ELR (cell line): ENCODE measurements at places on chromosomes 3 and 15.

DNA sequence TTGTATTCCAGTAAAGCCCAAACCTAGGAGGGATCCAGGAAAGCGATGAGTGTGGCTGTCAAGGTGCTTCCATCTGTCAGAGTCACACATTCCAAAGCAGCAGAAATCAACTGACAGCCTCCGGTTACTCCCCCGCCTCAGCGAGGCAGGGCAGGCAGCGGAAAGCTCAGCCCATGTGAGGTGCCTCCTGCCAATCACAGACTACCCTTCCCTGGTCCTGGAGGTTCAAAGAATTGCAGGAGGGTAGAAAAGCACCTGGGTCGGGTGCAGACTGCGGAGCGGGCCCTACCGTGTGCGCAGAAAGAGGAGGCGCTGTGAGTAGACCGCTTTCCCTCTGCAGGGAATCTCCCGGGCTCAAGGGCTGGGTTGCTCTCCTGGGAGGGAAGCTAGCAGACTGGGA is at the start of gene UPK1B:
Gene UPK1B, plus strand, starts transcription at position 274 of the 400 bp plus-strand sequence. CDS start 13,144 bp downstream, outside the sequence.
- no peak for DNase-seq

- DNase-seq, result no peak
Observed at GRCh38 chr3:157119369-157119951, 40.5 kb downstream of the CCNL1 start.

DNA sequence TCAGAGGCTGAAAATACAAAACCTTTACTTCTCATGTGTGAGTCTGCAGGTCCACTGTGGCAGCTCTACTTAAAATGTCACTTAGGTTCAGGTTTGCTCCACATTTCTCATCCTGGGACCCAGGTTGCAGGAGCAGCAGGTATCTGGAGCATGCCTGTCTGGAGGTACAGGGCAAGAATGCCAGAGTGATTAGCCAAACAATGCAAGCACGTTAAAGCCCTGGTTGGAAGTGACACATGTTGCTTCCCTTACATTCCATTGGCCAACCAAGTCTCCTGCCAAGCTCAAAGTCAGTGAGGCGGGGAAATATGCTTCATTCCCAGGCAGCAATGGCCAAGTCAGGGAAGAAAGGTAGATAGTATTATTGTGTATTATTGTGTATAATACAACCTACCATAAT is 76.8 kb upstream of the ARL6 start:
- no peak for DNase-seq

DNA sequence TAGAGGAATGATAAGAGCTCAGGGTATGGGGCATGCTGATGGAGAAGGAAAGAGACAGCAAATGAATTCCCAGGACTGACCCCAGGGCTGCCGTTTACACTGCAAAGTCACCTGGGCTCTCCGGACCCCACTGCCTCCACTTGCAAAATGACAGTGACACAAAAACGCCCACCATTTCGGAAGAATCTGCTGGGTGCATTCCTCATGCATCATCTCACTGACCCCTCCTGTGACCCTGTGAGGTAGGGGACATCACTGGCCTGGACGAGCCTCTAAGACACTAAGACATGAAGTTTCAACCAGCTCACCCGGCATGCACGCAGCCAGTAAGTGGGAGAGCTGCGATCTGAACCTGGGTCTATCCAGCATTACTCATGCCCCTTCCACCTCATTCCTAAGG is 60.3 kb downstream of the PCSK6 start:
- DNase-seq, result no peak

- DNase-seq, result no peak
Observed at GRCh38 chr3:5431811-5432378, 244.4 kb downstream of the EDEM1 start.

GRCh38 chr3:43256714-43257461 is 29.5 kb upstream of the SNRK start:
- DNase-seq, result no peak

GRCh38 chr3:156522673-156523072 is 32.2 kb downstream of the SSR3 start:
- no peak for DNase-seq

- no peak for DNase-seq
Observed at GRCh38 chr3:13285007-13285567, 135.0 kb downstream of the NUP210 start.

GRCh38 chr15:27725731-27726130 is 373.4 kb downstream of the OCA2 start:
- DNase-seq, result no peak

DNA sequence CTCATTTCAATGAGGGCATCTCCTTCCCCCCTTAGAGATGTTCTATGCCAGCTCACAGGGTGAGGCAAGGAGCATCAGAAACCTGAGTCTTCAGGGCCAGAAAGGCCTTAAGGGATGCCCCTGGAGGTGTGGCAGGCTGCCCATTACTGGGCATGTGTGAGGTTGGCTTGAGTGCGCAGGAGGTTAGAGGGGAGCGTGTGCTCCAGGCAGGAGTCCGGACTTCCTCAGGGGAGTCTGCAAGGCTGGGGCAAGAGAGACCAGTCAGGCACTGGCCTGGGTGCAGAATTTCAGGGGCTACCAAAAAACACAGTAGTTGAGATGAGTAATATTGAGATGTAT is 1.9 kb downstream of the LOXL1 start:
- peak; percentile 26 for DNase-seq

GRCh38 chr3:32438596-32439344 is 47.1 kb downstream of the CMTM7 start:
- no peak for DNase-seq

- no peak for DNase-seq
Observed at GRCh38 chr15:68176601-68177000, 28.5 kb downstream of the CALML4 start.

GRCh38 chr3:138187296-138188012 is at the start of gene ARMC8:
ARMC8 (plus strand) TSS chr3:138187301; CDS start chr3:138187555, 254 bp downstream.
- DNase-seq, result peak; percentile 55

- no peak for DNase-seq
Observed at GRCh38 chr3:6264906-6265305, 596.0 kb upstream of the GRM7 start.

GRCh38 chr15:27361438-27361837 is 390.5 kb downstream of the GABRG3 start:
- no peak for DNase-seq

DNA sequence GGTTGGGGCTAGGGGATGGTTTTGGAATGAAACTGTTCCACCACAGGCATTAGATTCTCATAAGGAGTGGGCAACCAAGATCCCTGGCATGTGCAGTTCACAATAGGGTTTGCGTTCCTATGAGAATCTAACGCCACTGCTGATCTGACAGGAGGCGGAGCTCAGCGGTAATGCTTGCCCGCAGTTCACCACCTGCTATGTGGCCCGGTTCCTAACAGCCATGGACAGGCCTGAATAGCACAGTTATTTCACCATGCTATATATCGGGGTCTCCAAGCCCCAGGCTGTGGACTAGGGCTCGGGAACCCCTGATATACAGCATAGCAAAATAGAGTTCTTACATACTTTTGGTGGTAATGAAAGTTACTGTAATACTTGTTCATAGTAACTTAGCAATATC is 99.9 kb upstream of the THSD4 start:
- DNase-seq, result no peak

GRCh38 chr15:71278989-71279756 is 163.9 kb downstream of the THSD4 start:
- peak; percentile 75 for DNase-seq

DNA sequence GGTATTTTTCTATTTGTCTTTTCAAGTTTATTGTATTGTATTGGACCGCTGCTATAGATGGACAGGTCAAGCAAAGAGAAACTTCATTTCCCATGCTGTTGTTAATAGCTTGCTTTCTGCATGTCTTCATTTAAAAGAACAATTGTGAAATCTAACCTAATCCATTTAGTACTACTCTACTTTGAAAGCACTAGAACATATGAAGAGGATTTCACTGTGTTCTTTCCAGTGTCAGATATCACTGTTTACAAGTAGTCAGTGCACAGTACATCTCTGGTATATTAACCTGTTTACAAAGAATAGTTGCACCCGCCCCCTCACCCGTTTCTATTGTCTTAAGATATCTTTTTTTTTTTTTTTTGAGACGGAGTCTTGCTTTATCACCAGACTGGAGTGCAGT is 21.8 kb upstream of the EDEM1 start:
- DNase-seq, result no peak

GRCh38 chr3:31253782-31254181 is 278.9 kb upstream of the STT3B start:
- DNase-seq, result no peak

DNA sequence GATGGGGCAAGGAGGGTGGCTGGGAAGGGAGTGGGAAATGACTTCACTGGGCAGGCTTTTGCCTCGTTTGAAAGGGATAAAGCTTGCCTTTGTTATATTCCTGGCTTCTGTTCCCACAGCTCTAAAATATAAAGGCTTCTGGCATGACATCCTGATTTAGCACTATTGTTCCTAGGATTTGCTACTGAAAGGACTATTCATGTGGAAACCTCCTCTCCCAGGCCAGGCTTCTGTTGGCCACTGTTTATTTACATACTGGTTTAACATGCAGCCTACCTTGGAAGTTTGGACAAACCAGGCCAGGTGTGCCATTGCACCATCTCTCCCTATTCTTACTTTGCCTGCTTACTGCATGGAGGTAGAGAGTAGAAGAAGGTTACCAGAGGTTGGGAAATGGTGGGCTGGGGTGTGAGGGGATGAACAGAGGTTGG is 2.4 kb upstream of the LMCD1 start:
- DNase-seq, result no peak

- peak; percentile 15 for DNase-seq
Observed at GRCh38 chr15:99322643-99323405, 71.5 kb downstream of the LRRC28 start.

GRCh38 chr3:110318108-110318507 is 753.5 kb upstream of the NECTIN3 start:
- peak; percentile 43 for DNase-seq

- DNase-seq, result no peak
Observed at GRCh38 chr3:100429187-100429716, 27.9 kb downstream of the LNP1 start.

- DNase-seq, result no peak
Observed at GRCh38 chr3:152011812-152012735, 138.6 kb downstream of the SUCNR1 start.

DNA sequence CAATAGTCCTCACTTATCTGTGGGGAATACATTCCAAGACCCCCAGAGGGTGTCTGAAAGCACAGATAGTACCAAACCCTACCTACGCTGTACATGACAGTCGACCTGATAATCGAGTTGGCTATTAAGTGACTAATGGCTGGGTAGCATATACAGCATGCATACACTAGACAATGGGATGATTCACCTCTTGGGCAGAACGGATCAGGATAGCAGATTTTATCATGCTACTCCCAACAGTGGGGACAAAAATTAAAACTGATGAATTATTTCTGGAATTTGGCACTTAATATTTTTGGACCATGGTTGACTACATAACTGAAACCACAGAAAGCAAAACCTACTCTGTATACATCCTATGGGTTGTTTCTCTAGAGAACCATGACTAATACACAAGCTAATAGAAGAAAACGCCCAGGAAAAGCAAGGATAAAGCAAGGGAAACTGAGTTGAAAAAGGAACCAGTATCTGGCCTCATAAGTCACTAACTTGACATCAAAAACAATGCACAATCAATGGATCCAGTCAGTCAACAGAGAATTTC is 15.5 kb downstream of the ATG3 start:
- peak; percentile 63 for DNase-seq

- DNase-seq, result peak; percentile 26
Observed at GRCh38 chr15:49468481-49468839, 45.4 kb downstream of the FGF7 start.

DNA sequence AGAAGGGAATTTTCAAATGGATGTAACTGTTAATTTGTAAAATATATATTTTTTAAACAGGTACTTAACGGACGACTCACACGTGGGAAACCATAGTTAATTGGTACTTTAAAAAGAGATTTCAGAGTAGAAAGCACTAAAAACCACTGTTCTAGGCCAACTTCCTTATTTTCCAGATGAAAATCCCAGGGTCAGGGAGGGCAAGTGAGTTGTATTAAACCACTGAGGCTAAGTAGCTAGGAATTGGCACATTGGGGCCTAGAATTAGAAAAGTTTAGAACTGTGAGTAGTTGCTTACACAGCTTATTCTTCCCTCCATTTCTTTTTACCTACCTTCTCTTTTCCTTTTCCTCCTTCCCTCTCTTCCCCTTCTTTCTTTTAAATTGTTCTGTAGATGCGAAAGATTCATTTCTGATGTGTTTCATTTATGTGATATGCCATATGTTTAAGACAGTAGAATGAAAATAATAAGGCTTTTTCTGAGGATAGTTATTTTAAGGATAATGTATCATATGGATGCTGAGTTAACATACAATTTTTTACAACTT is 4.1 kb upstream of the UTS2B start:
- DNase-seq, result no peak

GRCh38 chr15:28961391-28961790 is 75.6 kb downstream of the APBA2 start:
- no peak for DNase-seq

DNA sequence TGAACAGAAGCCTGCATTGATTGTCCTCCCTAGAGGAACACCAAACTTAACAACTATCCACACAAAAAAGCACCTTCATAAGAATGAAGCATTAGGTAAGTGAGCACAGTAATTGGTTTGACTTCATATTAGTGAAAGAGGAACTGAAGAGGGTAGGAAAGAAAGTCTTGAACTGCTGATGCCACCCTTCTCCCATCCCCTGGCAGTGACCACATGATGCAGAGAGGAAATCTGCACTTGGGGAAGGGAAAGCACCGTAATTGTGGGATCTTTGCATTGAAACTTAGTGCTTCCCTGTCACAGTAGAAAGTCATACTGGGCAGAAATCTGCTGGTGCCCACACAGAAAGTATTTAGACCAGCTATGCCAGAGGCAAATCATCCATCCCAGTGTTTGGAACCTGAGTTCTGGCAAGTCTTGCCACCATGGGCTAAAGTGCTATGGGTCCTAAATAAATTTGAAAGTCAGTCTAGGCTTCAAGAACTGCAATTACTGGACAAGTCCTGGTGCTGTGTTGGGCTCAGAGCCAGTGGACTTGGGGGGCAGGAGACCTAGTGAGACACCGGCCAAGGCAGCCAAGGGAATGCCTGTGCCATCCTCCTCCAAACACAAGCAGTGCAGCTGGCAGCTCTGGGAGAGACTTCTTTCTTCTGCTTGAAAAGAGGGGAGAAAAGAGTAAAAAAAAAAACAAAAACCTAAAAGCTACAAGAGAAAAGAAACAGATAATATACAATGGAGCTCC is 63.6 kb downstream of the SLC15A2 start:
- DNase-seq, result no peak

DNA sequence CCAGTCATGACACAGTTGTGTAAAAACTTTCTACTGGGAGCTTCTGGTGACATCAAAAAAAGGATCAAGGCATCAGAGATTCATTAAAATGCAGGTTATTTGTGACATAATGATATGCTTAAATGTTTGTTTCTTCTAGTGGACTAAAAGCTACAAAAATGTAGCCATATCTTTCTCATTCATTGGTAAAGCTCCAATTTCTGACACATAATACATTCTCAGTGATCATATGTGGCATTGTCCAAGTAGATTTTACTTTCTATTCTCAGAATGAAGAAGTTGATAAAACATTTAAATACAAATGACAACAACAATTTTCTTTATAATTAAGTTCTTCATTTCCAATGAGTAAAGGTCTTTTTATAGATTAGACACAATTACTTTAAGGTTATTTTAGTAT is 71.0 kb upstream of the ARHGEF26 start:
- DNase-seq, result peak; percentile 28

- no peak for DNase-seq
Observed at GRCh38 chr3:173839859-173840258, 442.3 kb downstream of the NLGN1 start.

GRCh38 chr3:172148241-172148640 is 108.9 kb downstream of the FNDC3B start:
- DNase-seq, result peak; percentile 69
